ENCODE measurements at places on chromosomes 12 and 14. TPM values are rescaled to one million over a fixed set of nuclear protein-coding genes. Genes with fewer than 3 reads are reported as not detected.

Gene DPPA3
- not detected for total RNA-seq

Gene GNB3
- 3.2 TPM for total RNA-seq

Gene CD4
- total RNA-seq: 246 TPM

Gene CCDC196
- not detected for total RNA-seq

Gene RAB21
- 53.6 TPM for total RNA-seq

Gene SSTR1
- total RNA-seq: not detected
